ENCODE measurements at places on chromosomes 4 and X. TPM values are rescaled to one million over a fixed set of nuclear protein-coding genes. Genes with fewer than 3 reads are reported as not detected.

The NMU gene
- total RNA-seq: not detected

GRCh38 chr4:73189274-73189810 is 69.3 kb downstream of the ANKRD17 start:
- H3K4me3 ChIP-seq: no peak overlapping the region
- H3K27me3 ChIP-seq: no peaks in the 10 kb centered on the region
- no peaks in the 10 kb centered on the region for H3K36me3 ChIP-seq
- DNase-seq: no peak
- H3K4me1 ChIP-seq: no peaks in the 10 kb centered on the region

DNA sequence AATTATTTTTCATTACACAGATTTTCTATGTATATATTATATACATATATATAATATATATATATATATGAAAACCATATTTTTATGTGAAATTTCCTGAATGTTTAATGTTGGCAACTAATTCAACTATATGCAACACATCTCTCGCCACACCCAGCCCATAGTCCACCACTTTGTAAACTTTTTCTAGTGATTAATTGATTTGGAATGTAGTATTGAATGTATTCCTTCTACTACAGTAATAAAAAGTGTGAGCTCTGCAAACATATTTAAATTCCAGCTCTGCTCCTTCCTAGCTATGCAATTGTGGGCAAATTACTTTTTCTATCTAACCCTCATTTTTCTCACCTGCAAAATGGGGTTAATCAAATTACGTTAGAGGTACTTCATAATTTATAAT is 187.8 kb downstream of the TEX11 start:
- no peak overlapping the region for H3K4me3 ChIP-seq
- no peaks in the 10 kb centered on the region for H3K36me3 ChIP-seq
- no peaks in the 10 kb centered on the region for H3K27me3 ChIP-seq
- no peak overlapping the region for H3K27ac ChIP-seq
- no peaks in the 10 kb centered on the region for H3K4me1 ChIP-seq

DNA sequence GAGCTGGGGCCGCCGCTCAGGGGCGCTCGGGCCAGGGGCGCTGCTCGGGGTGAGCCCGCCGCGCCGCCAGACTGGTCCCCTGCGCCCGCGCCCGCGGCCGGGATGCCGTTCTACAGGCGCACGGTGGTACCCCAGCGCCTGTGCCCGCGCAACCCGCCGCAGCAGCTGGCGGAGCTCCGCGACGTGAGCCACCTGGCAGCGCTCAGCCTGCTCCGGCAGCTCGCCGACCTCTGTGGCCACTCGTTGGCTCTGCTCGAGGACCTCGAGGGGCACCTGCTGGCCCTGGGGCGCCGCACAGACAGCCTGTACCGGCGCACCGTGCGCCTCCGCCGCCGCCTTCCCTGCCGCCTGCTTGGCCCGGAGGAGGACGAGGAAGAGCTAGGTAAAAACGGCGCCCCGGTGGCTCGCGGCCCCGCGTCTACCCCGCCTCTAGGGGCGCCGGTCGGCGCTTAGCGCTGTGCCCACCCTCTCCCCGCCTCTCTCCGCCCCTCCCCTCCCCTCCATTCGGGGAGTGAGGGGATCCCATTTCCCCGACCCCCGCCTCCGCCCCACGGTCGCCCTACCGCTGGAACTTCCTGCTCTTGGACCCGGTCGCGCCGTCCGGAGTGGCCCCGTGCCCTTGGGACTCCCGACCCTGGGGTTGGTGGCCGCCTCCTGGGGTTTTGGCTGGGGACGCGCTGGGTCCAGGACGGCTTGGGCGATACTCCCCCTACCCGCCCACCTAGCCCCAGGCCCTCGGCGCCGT is 513 bp downstream of the NHSL2 start:
- no peaks in the 10 kb centered on the region for H3K4me1 ChIP-seq
- peak; percentile 67 for DNase-seq
- H3K27ac ChIP-seq: peak overlapping the region; percentile 59
- H3K27me3 ChIP-seq: peaks cover 3% of the 10 kb centered on the region
- H3K36me3 ChIP-seq: no peaks in the 10 kb centered on the region
